ENCODE measurements at places on chromosomes 12 and 14.
A peak's percentile ranks its signal among the peaks of the same experiment; 100 is the strongest.

GRCh38 chr12:62113366-62114011 lies 146.7 kb upstream of the USP15 start:
- no peak for DNase-seq

DNA sequence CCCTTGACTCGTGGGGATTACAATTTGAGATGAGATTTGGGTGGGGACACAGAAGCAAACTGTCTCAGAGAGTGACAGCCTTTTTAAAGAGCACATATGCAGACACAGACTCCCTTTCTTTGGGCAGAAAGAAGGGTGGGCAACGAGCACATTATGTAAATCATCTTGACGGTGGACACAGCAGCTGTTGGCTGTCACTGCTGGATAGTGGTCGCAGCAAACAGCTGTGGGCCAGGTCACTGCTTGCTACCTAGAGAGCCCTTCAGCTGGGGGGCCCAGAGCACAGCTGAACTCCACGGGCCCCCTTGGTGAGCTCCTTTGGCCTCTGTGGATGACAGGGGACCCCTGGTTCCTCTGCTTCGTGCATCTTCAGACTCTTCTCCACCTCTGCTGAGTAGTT lies 23.1 kb downstream of the PPP2R5C start:
- no peak for DNase-seq

- no peak for DNase-seq
These were observed 88.8 kb downstream of the CCDC60 start for GRCh38 chr12:119423285-119423684.

DNA sequence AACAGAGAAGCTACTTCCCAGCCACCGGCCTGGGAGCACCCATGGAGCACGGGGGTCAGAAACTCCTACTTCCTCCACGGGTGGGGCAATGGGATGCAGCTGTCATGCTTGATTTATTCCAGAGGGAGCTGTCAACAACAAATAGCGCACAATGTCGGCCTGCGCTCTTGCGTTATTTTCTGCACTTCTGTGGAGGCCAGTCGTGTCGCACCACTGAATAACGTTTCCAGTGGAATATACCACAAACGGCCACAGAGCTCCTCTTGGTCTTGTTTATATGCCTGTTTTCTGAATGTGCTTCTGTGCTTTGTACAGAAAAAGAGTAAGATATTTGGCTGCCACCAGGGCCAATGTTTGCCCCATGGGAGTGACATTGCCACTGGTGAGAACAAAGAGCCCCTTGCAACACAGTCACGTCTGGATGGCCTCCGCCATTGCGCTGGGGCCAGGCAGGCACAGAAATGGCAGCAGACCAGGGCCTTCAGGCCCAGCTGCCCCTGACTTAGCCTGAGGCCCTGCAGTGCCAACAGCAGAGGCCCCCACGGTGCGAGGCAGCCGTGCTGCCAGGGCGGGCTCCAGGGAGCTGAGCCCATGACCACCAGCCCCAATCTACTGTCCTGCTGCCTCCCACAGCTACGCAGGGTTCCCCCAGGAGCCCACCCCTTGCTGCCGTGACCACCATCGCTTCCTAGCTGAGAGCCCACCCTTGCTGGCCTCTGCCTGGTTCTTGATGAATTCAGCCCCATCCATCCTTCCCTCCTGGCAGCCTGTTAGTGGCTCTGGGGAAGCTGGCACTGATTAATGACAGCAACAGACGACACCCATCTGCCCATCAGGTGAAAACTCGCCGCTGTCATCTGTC lies 28.9 kb upstream of the TMEM179 start:
- peak; percentile 68 for DNase-seq

Data from C1 segment of cervical spinal cord (tissue), 14 donors.